Pulmonary artery endothelial cell (primary cell): ENCODE measurements at places on chromosomes 3 and 15. TPM values are rescaled to one million over a fixed set of nuclear protein-coding genes. Genes with fewer than 3 reads are reported as not detected.
A peak's percentile ranks its signal among the peaks of the same experiment; 100 is the strongest.

DNA sequence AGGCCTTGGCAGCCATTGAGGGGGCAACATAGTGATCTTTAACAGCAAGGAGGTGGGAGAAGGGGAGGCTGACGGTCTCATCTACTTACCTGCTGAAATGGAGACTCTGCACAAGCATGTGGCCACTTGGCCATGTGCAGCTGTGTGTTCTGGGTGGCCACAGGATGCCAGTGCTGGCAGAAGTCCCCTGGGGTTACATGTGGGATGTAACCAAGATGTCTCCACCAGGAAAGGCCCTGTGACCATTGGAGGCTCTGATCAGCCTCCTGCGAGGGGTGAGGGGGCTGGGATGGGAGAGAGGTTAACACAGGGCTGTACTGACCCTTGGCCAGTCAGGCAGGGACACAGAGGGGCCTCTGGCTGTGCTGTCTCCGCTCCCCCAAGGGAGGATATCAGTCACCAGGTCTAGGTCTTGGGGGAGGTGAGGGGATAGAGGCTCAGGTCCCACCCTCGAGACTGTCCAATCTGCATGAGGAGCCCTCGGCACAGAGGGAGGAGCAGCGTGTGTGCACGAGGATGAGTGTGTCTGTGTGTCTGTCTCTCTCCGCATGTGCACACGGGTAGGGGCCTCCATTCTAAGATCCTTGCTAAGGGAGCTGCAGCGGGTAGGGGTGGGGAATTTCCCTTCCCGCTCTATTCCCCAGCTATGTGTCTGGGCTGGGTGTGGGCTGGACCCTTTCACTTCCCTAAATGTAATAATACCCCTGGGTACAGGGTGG is 19.5 kb downstream of the PRKCD start:
- no peak for DNase-seq

DNA sequence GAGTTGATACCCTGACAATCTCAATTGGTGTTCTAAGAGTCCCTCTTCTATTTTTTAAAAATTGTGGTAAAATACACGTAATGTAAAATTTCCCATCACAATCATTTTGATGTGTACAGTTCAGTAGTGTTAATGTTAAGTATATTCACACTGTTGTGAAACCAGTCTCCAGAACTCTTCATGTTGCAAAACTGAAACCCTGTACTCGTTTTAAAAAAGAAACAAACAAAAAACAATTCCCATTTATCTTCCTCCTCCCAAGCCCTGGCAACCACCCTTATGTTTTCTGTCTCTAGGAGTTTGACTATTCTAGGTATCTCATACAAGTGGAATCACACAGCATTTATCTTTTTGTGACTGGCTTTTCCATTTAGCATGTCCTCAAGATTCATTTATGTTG is 28.7 kb upstream of the ALPK3 start:
- DNase-seq, result no peak

DNA sequence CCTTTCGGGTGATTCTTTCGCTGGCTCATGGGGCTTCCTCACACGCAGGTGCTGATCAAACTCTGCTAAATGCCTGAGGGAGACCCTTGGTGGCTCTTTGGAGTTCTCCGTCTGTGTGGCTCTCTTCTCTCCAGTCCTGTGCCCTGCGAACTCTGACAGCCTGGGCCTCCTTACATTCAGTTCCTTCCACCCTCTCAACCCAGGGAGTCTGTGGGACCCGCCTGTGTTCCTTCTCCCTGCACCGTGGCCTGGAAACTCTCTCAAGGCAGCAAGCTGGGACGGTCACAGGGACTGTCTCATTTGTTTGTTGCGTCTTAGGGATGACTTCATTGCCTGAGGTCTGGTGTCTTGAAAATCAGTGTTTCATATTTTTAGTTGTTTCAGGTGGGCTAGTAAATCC is 37.0 kb upstream of the CORO2B start:
- no peak for DNase-seq

DNA sequence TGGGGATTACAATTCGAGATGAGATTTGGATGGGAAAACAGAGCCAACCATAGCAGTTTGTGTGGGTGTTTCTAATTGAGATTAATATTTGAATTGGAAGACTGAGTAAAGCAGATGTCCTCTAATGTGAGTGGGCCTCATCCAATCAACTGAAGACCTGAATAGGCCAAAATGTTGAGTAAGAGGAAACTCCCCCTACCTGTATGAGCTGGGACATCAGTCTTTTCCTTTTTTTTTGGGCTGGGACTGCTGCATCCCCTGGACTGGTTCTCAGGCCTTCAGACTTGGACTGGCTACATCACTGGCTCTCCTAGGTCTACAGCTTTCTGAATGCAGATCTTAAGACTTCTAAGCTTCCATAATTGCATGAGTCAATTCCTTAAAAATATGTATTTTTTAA is 144.1 kb downstream of the CD47 start:
- no peak for DNase-seq

GRCh38 chr15:62533687-62534086 is 368.6 kb upstream of the C2CD4B start:
- no peak for DNase-seq

DNA sequence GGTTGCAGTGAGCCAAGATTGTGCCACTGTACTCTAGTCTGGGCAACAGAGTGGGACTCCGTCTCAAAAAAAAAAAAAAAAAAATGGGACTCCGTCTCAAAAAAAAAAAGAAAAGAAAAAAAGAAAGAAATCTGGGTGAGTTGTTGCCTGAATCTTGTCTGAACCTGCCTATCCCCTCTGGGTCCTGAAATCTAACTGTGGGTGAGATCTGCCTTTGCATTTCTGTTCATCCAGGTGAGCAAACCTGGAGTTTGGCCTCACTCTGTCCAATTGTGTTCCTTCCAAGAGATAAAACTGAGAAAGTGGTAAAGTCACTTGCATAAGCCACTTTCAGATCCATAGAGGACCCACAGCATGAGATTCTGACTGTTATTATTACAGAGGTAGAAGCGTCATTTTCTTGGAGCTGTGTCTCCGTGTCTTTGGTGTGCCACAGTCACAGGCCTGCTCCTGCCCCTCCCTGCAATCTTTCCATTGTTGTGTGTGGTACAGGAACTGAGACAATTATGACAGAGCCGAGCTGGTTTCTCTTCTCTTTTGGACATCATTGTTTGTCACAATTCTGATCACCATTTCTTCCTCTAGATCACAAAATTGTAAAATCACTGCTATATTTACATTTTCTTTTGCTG is 235.9 kb downstream of the LPP start:
- DNase-seq, result no peak

DNA sequence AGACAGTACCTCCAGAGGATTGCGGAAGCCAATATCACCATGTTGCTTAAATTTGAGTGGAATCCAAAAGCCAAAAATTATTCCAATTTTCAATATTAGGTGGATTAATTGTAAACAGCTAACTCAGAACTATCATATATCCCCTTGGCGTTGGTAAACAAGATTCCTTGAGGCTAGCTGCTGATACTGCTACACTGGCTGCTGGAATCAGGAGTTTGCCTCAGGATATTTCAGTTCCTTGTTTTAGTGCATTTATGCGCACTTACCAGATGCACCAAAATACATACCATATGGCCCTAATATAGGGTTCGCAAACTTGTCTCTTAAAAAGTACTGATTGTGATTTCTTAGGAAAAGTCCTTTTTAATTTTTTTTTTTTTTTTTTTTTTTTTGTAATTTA is 605.2 kb upstream of the NAALADL2 start:
- DNase-seq, result no peak

DNA sequence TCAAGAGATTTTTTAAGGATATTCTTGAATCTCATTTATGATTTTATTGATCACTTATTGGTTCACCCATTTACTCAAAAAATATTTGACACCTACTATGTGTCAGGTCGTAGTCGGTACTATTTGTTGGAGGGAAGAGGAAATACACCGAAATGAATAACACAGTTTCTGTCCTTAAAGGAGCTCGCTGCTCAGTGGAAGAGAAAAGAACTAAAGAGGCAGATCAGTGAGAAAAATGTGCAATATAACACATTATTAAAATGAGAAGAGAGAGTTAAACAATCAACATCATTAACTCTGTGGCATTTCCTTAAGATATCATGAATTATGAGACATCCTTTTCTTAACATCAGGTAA is 56.1 kb upstream of the ADAMTS9 start:
- no peak for DNase-seq

- no peak for DNase-seq
These were observed 3.6 kb downstream of the PRRT3 start for GRCh38 chr3:9948586-9948985.

DNA sequence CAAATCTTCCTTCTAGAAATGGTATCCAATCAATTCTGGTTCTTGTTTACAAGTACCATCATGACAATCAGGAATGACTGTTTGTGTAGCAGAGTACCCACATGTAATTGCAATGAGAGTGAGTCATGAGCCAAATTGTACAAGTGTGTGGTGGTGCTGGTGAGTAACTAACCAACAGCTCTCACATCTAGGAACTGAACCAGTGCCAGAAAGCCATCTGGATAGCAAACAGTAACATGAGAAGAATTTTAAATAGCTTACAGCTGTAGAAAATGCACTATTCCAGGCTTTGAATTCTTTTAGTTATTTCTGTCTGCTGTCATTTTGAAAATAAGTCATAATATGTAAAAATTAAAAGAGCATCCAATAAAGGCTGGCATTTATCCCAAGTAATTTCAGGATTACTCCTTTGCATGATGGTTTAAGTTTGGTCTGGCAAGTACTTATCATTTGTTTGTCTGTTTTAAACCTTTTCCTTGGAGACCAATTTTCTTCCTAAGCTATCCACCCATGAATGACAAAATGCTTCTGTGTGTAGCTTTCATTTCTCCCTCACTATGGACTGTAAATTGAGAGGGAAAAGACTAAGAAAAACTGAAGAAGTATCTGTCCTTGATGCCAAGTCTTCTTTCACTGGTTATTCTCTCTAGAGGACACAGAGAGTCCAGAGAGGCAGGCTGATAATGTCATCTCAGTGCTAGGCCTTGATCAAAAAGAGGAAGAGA is 60.0 kb downstream of the PIK3CB start:
- peak; percentile 90 for DNase-seq

GRCh38 chr15:49964551-49964950 is 154.5 kb downstream of the ATP8B4 start:
- no peak for DNase-seq

- DNase-seq, result no peak
These were observed 86.0 kb downstream of the CCR1 start for GRCh38 chr3:46122091-46122490.

- no peak for DNase-seq
These were observed 28.4 kb upstream of the TPRG1 start for GRCh38 chr3:189143321-189143720.

DNA sequence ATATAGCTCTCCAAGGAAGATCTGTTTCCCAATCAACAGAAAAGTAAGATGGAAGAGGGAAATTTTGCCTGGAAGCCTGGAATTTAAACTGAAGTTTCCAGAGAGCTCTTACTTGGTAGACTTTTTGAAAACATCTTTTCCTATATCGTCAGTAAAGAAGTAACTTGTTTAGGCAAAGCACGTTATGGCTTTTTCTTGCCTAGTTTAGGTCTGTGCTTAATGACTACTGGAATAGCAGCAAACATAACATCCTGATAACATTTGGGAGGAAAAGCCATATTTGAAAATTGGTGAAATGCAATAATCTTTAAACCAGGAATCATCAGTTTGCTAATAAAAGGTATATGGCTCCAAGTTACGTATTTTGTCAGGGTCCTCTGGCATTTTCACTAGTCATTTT is 160.4 kb upstream of the CGNL1 start:
- DNase-seq, result no peak

DNA sequence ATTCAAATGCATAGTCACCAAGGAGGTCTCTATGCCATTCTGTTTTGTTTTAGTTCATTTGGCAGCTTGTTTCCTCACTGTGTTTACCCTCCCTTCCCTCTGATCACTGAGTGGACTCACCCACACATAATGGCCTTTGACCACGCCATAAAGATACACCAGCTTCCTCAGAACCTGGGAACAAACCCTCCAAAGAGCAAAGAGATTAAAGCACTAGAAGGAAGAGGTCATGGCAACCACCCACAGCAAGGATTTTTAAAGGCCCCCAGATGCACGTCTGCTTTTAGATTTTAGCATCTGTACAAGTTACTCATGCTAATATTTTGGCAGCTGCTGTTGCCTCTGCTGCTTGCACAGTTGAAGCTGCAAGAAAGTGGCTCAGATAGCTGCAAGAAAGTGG is 47.9 kb upstream of the CADPS start:
- DNase-seq, result no peak

- no peak for DNase-seq
These were observed 761.7 kb upstream of the SEMA6D start for GRCh38 chr15:46955576-46955975.

DNA sequence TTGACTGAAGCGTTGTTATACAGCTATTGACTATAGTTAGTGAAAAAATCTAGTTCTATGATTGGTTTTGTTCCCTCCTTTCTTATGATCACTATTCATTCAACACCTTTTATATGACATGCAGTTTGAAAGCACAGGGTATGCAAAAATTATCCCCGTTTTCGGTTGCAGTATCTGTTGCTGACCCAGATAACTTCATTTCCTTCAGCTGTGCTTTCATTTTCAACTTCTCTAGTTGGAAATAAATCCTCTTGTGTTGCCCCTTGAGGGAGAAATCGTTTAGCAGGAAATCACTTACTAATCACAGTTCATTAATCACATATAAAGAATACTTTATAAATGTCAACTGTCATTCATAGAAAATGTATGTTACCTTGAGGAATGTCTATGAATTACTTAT is 55.1 kb downstream of the MBNL1 start:
- DNase-seq, result no peak

GABRR3 gene
- not detected in 2 replicates for total RNA-seq

IQCH gene
- total RNA-seq, result 1.4 and 2.2 TPM in 2 replicates

MLH1 gene
- 32.5 and 45.7 TPM in 2 replicates for total RNA-seq

CHL1 gene
- total RNA-seq, result not detected in 2 replicates

CEP19 gene
- total RNA-seq, result 1.4 and 2.3 TPM in 2 replicates

SLC28A1 gene
- total RNA-seq, result not detected in 2 replicates

TRA2B gene
- 234 and 333 TPM in 2 replicates for total RNA-seq

CHRNA5 gene
- total RNA-seq, result 6.2 and 8.8 TPM in 2 replicates

RUVBL1 gene
- 92.8 and 110 TPM in 2 replicates for total RNA-seq

KAT2B gene
- total RNA-seq, result 7.1 and 9.4 TPM in 2 replicates

ANKUB1 gene
- not detected in 2 replicates for total RNA-seq

HEMK1 gene
- total RNA-seq, result 13.7 and 15.2 TPM in 2 replicates
